Suppressor macrophage treated with lipopolysaccharide for 1 hour (primary cell): ENCODE measurements at places on chromosomes 1 and 21.

DNA sequence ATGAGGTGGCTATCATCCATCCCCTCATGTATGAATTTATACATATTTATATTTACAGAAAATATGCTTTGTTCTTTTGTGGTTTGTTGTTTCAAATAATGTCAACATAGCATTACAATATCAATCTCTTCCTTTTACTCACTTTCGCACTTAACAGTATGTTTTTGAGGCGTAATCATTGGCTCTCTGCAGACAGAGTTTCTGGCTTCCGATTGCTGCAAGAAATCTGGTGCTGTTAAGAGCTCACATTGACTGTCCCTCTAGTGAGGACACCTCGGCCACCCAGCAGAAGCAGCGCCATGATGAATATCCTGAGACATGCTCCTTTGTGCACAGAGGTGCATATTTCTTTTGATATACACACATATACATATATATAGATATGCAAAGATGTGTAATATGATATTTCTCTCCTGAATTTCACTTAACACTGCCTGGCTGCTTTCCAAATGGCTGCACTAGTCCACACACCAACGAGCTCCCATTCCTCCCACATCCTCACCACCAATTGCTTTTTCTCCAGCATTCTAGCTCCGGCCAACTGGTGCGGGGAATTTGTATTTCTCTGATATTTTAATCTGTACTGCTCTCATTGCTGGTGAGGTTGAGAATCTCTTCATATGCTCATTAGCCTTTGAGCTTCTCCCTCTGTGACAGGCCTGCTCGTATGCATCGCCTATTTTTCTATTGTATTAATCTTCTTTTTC is 248.4 kb downstream of the SIPA1L2 start:
- no peak for DNase-seq

- DNase-seq = no peak
Measured at GRCh38 chr1:214990619-214991018, 91.9 kb upstream of the KCNK2 start.

GRCh38 chr1:227749916-227750710 is 14.9 kb downstream of the SNAP47 start:
- DNase-seq = no peak

GRCh38 chr1:56069824-56070223 is 509.5 kb downstream of the PLPP3 start:
- no peak for DNase-seq

- DNase-seq = peak; percentile 19
Measured at GRCh38 chr1:18009478-18009961, 98.1 kb upstream of the IGSF21 start.

DNA sequence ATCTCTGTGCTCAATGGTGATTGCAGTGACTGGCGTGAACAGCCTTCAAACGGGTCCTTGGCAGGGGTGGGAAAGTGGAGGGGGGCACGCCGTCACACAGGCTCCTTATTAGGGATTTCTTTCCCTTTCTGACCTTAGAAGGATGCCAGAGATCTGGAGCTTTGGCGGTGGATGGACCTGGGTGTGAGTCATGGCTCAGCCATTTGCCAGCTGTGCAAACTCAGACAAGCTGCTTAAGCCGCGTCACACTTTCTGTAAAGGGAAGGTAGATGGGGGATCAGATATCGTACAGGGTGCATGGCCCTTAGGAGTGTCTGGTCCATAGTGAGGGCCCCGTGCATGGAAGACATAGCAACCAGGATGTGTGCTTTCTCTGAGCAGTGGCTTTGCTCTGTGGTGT is 48.3 kb upstream of the C1orf174 start:
- DNase-seq = no peak

DNA sequence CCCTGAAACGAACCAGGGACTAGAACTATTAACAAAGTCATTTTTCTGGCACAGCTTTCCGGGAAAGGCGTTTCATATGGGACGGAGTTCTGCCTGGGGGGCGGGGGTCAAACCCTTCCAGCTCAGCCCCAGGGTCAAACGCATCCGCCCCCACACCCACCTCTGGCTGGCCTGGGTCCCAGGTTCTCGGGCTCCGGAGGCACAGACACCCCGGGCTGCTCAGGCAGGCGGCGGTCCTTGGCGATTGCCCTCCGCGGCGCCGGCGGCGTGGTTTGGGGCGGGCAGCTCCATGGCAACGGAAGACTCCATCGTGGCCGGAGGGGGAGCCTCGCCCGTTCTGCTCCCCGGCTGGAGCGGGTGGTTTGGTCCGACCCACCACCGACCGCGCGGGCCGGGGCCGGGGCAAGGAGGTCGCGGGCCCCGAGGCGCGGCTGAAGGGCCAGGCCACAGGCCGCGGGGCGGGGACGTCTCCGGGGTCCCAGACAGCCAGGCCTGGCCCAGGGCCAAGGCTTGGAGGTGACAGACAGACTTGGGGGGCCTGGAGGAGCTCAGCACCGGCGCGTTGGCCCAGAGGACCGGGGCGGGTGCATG is at the start of gene CFAP74:
TSS of gene CFAP74 (minus strand) at position 246 of the 591 bp plus-strand sequence. CDS start 12,830 bp downstream, outside the sequence.
- peak; percentile 24 for DNase-seq

GRCh38 chr1:14371771-14372497 is 226.6 kb upstream of the KAZN start:
- no peak for DNase-seq

DNA sequence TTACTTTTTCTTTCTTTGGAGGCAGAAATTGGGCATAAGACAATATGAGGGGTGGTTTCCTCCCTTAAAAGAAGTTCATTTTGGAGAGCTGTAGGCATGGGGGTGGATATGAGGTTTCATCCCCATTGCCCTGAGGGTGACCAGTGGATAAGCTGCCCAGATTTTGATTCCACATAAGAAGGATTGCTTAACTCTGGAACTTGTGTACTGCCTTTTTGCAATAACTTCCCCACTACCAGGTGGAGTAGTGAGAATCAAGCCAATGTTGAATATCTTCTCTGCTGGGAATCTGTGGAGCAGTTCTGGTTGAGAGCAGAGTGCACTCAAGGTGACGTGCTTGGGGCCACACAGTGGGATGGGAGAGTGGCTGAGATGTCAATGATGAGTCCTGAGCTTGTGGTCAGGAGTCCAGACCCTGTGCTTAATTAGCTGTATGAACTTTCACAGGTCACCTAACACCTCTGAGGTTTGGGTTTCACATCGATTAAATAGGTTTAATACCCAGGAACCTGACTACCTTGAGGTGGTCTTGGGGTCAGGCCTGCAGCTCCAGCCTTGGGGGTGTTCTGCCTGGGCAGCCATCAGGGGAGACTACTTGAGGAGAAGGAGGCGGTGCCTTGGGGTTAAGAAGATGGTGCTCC is 152.9 kb downstream of the FCRL5 start:
- no peak for DNase-seq

DNA sequence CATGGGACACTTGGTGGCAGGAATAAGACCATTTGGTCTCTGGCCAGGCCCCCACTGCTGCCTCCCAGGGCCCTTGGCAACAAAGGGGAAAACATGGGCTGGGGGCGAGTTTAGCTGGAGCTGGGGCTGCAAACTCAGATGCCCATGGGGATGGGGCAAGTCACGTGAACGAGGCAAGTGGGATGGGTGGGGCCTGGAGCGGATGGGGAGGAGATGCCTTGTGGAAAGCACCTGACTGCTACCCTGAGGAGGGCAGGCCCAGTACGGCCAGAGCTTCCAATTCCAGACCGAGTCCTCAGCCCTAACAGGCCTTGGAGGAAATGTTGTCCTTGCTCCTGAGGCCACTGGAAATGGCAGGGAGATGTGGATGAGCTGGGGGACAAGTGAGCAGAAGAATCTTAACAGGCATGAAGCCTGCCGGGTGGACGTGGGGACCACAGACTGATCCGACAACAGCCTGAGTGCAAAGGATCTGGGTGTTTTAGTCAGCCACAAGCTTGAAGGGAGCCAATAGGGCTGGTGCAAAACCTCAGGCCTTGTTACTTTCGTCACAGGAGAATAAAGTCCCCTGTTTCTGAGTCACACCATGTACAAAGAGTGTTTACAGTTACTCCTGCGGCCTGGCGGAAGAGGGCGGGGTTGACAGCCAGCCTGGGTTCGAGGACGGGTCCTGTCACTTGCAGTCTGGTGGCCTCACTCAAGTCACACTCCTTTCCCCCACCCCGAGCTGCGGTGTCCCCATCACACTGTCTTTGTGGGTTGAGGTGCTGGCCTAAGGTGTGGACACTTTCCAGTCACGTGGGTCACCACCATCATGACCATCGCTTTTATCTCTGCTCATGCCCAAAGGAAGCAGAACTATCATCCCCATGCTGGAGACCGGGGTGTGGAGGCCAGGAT is 19.1 kb downstream of the RUNX3 start:
- DNase-seq = peak; percentile 74

GRCh38 chr1:184366997-184367396 is 19.8 kb upstream of the C1orf21 start:
- DNase-seq = peak; percentile 30

DNA sequence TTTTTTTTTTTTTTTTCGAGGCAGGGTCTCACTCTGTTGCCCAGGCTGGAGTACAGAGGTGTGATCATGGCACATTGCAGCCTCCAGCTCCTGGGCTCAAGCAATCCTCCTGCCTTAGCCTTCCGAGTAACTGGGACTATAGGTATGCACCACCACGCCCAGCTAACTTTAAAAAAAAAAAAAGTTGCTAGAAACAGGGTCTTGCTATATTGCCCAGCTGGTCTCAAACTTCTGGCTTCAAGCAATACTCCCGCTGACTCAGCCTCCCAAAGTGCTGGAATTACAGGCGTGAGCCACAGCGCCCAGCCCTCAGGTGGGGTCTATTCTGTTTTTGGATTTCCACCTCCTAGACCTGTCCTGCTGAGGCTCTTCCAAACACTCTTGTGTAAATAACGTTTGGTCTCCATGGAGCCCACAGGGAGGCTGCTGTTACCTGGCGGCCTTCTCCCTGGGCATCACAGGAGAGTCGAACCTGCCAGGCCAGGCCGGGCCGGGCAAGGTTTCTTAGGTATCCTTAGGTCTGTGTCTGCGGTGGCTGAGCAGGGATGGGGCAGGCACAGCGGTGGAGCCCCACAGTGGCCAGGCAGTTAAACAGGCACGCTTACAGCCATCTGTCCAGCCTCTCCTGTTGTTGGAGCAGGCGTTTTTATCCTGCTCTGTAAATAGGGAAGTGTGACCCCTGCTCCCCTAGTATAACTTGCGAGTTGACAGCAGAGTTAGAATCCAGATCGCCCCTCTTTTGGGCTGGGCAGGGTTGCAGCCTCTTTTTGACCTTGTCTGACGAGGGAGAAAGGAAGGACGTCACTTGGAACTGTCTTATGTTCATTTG is 18.8 kb downstream of the PLEKHM2 start:
- no peak for DNase-seq

DNA sequence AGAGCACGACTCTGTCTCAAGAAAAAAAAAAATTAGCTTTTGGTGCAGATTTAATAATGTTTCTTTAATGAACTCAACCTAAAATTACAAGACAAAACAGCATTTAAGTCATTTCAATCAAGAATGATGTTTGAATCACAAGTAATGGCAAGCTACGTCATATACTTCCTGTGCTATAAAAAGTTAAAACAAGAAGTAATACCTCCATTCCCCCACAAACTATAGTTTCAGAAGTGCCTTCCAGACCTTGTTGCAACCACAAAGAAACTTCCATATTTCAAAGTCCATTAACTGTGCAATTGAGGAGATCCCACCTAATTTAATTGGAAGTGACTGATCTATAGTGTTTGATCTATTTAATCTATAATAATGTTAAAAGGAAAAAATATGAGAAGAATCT is 15.1 kb downstream of the NRDC start:
- DNase-seq = peak; percentile 50

GRCh38 chr1:168607872-168608428 is 31.5 kb downstream of the XCL1 start:
- no peak for DNase-seq

DNA sequence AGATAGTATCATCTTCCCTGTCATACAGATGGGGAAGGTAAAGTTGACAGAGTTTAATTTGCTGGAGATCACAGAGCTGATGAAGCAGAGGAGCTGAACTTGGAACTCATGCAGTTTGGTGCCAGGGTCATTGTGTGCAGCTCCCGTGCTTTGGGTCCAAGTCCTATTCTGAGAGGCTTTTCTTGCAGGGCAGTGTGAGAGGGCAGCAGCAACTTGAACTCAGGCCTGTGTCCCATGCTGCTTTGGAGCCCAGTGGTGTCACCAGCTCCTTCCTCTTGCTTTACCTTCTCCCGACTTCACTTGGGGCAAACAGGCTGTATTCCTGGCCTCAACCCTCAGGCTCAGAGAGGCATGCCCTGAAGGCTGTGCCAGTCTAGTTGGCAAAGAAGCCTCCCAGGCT is 24.7 kb downstream of the INAVA start:
- DNase-seq = no peak

DNA sequence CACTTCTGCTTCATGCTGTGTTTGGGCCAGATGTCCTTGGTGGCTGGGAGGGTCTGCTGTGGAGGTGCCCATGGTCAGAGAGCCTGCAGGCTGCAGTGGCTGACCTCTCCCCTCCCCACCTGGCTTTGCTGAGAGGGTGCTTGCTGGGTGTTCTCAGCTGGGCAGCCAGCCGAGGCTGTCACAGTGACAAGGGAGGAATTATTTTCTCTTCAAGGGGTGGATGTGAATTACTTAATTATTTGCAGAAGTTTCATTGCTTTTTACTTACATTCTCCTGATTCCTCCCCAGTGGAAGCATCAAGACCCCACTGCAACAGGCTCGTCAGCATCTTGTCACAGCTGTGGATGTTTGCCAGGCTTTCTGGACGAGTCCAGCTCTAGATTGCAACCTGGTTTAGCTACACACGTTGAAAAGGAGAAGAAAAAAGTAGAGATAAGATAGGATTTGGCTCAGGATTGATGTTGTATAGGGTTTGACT is 70.3 kb downstream of the GALNT2 start:
- no peak for DNase-seq

DNA sequence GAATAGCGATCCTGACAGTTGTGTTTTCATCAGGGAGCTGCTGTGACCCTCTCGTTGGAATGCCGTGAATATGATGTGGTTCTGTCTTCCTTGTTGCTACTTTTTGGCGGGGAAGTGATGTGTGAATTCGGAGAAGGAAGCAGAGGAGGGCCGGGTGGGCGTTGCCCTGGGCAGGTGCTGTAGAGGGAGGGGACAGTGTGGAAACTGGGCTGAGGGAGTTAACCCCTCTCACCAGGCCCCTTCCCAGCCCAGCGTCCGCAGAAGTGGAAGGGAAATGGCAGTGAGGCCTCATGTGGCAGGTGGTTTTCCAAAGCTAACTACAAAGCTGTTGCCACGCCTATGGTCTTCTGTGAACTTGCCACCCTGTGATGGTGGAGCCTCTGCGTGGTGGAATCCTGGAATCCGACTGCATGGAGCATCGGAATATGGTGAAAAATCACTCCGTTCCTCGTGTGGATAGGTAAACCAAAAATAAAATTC is 227.9 kb downstream of the DYRK1A start:
- no peak for DNase-seq

GRCh38 chr1:228062812-228063211 is 19.7 kb upstream of the ARF1 start:
- DNase-seq = no peak

DNA sequence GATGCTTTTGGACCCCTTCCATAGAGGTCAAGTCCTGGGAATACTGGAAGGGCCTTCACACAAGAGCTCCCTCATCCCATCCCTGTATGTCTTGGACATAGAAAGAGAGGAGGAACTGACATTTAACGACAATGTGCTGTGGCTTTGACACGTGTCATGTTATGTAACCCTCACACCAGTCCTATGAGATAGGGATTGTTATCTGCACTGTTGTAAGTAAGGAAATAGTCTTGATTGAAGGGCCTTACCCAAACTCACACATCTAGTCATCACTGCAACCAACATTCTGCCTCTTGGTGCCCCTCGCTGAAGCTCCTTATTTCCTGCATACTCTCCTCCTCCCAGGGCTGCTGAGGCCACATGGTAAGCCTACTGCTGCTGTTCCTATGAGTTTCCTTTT is 63.7 kb upstream of the ANGPTL1 start:
- no peak for DNase-seq
